ENCODE measurements at places on chromosomes 7 and 10. TPM values are rescaled to one million over a fixed set of nuclear protein-coding genes. Genes with fewer than 3 reads are reported as not detected.

LIPK gene
- not detected for total RNA-seq

DNA sequence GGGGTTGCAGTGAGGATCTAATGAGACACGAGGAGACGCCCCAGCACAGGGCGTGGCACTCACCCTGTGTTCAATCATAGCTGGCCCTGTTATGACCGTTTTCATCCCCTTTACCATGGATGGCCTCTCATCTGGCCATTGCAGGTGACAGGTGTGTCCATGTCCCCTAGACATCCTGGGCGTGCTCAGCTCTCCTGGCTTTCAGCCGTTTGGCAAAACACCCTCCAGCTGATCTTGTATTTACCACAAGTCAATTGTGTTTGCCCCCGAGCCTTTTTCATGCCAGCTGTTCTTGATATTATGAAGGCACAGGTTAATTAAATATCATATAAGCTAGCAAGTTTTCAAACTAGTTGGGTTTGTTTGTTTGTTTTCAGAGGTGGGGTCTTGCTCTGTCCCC lies 97.1 kb downstream of the CHST15 start:
- DNase-seq, result no peak

DNA sequence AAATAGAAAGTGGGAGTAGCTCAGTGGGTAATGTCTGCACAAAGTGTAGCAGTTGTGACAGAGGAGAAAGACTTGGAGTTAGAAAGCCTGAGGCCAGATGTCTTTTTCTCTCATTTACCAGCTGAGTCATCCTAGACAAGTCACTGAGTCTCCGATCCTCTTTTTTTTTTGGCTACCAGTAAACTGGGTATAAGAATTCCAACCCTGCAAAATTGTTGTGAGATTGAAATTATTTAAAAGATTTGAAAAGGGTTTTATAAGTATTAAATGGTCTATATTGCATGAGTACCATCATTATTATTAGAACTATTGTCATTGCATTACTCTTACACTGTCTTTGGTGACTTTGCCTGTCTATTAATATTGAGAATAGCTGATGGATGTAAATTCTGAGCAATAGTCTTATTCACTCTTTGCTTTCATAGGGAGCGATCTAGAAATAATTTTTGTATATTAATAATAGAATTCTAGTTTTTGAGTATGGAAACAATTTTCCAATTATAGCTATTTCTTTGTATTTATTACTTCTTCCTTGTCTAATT lies 74.0 kb downstream of the ARID5B start:
- DNase-seq, result peak; percentile 88

- DNase-seq, result peak; percentile 63
Measured at GRCh38 chr7:28755255-28755654, 202.9 kb downstream of the TRIL start.

ZNF273 gene
- 2.7 TPM for total RNA-seq

DNA sequence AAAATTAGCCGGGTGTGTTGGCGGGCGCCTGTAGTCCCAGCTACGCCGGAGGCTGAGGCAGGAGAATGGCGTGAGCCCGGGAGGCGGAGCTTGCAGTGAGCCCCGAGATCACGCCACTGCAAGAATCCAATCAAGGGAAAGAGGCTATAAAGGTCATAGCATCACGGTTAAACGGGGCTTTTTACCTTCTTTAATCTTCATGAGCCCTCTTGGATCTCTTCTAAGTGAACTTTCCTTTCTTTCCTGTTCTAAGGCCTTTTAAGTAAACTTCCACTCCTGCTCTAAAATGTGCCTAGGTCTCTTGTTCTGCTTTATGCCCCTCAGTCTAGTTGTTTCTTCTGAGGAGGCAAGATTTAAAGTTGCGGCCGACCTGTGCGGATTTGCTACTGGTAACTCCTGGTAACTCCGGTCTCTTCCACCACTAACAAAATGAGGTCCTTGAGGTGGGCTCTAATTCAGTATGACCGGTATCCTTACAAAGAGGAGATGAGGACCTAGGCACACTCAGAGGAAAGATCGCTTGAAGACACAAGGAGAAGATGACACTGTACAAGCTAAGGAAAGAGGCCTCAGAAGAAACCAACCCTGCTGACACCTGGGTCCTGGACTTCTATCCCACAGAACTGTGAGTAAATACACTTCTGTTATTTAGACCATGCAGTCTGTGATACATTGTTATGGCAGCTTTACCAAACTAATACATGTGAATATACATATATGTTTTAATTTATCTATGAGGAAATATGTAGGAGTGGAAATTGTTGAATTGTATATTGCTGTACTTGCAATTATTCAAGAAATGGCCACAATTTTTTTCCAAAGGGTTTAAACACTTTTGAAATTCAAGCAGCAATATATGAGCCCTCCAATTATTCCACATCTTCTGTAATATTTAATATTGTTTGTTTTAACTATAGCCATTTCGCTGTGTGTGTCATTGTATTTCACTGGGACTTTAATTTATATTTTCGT lies 331.5 kb upstream of the CNTNAP2 start:
- DNase-seq, result no peak

DNA sequence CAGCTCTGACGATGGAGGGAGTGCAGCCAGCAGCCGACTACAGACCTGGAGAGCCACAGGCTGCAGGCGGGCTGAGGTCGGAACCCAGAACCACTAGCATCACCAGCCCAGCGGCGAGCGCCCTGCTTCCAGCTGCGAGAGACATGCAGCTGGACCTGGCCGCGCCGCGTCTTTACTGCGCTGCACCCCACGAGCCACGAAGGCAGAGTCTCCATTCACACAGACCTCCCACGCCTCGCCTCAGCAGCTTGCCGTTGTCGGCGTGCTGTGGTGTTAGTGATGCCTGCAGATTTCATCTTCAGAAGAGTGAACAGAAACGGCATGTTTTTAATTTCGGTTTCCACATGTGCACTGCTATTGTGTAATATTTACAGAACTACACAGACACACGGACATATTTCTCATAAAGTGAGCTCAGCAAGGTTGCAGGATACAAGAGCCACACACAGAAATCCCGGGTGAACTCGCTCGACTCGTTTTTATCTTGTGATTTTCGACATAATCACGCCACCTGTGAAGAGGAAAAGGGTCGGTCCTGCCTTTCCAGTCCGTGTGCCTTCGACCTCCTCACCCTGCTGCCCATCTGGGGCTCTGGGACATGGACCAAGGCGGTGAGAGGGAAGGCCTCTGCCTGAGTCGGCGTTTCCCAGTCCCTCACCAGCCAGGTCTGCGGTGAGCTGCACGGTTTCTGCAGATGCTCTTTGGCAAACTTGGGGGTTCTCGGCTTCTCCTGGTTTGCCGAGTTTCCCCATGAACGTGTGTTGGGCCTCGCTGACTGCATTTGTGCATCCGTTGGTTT lies 252.2 kb downstream of the ELFN1 start:
- DNase-seq, result peak; percentile 17

VPS37D gene
- total RNA-seq, result 2.3 TPM

- DNase-seq, result no peak
Measured at GRCh38 chr7:70356085-70356786, 758.0 kb downstream of the AUTS2 start.

HOXA3 gene
- total RNA-seq, result 0.90 TPM

SEMA3E gene
- 1.1 TPM for total RNA-seq

ZNF239 gene
- total RNA-seq, result 12.7 TPM

CDC14C gene
- under 0.01 TPM for total RNA-seq

- DNase-seq, result no peak
Measured at GRCh38 chr10:17801507-17801906, 7.6 kb upstream of the MRC1 start.

All from IMR-90 (cell line).